Stimulated activated CD8-positive, alpha-beta memory T cell treated with anti-CD3 and anti-CD28 coated beads, Interleukin-4, amount 100 ng/mL, for 4 hours (primary cell): ENCODE measurements at places on chromosomes 3 and 15.

DNA sequence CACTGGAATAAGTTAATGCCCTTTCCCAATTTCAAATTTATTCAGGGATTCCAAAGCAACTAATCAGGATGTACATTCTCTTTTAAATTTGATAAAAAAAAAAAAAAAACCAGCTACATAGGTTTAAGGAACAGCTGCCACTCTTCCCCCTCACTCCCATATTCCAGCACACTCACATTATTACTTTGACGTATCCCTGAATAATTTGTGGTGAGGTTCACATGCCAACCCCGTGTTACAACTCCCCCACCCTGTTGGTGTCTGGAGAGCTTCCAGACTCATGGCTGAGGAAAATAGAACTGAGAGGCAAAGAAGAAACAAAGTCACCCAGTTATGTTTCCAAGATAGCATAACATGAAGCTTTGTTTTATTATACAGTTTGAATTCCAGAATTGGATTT lies 300.5 kb upstream of the MME start:
- no peak for DNase-seq

GRCh38 chr15:85646538-85647091 lies 148.1 kb downstream of the KLHL25 start:
- no peak for DNase-seq

GRCh38 chr3:146801492-146801891 lies 196.3 kb upstream of the PLSCR5 start:
- DNase-seq, result no peak

GRCh38 chr3:90031121-90031520 lies 923.7 kb downstream of the EPHA3 start:
- no peak for DNase-seq

DNA sequence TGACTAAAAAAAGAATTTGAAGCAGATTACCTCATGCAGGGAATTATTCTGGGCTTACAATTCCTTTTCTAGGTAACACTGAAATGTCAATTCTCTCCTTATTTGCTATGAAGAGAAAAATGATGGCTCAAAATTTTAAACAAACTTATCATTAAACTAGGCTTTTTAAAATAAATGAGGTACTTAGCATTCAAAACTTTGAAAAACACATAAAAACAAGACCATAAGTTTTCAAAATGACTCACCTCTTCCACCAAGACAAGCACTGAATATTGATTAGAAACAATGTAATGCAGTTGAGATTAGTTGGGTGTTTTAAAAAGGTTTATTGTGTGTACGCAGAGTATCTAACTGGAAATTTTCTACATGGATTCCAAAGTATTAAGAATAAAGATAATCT lies 154.6 kb downstream of the ADAM10 start:
- DNase-seq, result no peak

DNA sequence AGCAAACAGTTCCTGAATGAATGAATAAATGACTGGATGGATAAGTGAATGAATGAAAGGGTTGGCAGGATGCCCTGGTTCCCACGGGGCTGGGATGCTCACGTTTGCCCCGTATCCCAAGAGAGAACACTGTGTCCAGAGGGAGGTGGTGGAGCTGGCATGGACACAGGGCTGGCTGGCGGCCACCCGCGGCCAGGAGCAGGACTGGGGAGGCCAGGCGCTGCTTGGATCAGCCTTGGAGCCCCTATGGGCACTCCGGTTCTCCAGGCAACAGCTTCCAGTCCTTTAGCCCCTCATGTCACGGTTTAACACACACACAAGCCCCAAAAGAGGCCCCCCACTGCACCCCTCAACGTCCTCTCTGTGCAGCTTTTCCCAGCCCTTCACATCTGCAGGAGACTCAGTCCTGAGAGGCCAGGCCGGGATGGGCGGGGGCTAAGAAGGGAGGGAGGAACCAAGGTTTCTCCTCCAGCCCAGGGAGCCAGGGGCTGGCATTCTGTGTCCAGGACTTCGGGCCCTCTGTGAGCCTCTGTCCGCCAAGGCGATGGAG lies 86.0 kb upstream of the ALDH1L1 start:
- no peak for DNase-seq

DNA sequence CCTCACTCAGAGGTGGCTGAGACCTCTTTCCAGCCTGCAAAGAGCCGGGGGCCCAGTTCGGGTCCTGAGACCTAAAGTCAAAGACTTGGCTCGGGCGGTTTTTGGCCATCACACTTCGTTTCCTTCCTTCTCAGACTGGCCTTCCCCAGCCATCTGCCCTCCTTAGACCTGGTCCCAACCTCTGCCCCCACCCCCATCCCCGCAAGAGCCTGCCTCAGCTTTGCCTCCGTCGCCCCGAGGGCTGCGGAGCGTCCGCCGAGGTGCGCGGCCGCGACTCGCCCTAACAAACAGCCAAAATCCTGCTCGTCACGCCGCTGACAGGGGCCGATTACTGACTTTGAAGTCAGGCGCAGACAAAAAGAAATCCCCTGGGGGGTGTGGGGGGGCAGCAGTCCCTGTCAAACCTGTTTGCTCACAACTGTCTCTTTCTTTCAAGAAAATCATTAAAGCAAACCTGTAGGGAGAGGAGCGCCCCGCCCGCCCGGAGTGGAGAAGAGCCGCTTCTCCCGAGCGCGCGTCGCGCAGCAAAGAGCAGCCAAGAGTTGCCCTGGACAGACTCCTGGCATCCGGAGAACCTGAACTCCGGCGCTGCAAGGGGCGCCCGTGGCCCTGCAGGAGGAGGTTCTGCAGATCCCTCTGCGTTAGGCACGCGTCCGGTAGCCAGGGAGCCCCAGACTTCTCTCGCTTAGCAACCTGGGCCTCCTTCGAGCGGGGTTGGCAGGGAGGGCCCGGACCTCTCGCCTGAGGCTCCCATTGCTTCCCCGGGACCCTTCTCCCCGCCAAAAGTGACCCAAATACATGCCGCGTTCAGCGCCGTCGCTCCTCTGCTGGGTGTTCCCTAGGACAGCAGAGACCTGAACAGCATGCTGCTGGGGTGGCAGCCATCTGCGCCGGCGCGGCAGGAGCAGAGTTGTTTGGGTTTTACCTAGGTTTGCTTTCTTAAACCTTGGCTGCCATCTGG lies 4.5 kb downstream of the SOX14 start:
- DNase-seq, result no peak

GRCh38 chr3:39809181-39809994 lies at the start of gene MYRIP:
TSS of gene MYRIP (plus strand) at chr3:39809609. CDS start at chr3:39900817, 91,208 bp downstream.
- no peak for DNase-seq

DNA sequence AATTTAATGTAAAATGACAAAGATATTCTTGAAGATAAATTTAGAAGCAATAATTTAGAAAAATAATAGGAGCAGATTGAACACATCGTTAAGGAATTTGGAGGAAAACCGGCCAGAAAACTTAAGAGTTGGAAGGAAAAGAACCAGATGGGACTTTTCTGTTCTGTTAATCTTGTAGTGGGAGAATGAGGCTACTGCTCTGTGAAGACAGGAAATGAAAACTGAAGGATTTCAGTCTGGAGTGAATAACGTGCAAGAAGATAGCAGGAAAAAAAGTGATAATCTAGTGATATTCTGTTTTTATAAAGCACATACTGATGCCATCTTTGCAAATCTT lies 74.2 kb downstream of the DPPA2 start:
- DNase-seq, result no peak

DNA sequence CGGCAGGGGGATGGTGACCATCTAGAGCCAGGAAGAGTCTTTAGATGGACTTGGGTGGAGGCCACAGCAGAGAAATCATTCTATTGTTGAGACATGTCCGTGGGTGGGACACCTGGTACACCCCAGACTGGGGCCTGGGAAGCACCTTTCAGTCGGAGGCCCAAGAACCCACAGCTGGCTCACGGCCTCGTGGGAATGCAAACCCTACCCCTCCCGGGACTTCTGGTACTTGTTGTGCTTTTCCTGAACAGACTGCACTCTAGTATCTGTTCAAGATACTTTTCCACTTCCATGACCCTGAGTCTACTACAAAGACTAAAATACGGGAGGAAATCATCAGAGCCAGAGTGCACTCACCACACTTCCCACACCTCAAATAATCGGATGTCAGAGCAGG lies 60.7 kb downstream of the BDH1 start:
- DNase-seq, result no peak

- no peak for DNase-seq
Measured at GRCh38 chr3:16417945-16418739, 95.4 kb downstream of the RFTN1 start.

DNA sequence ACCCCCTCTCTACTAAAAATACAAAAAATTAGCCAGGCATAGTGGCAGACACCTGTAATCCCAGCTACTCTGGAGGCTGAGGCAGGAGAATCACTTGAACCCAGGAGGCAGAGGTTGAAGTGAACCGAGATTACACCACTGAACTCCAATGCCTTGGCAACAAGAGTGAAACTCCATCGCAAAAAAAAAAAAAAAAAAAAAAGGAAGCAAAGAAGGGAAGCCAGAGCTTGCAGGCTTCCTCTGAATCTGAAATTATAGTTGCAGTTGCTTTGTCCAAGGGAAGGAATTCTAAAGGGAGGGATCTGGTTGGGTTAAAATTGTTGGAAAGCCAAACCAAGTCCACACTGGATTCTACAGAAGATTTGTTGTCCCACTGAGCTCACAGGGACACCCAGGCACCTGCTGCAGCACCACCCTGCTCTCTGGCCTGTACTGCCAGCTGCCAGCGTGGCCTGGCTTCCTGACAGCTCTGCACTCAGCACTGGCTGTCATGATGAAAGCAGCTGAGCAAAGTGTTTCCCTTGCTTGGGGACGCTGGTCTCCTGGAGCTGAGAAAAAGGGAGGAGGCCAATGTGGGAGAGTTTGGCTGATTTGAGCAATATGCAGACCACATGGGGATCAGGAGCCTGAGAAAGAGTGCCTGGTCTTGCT lies 88.8 kb upstream of the HES1 start:
- DNase-seq, result no peak

DNA sequence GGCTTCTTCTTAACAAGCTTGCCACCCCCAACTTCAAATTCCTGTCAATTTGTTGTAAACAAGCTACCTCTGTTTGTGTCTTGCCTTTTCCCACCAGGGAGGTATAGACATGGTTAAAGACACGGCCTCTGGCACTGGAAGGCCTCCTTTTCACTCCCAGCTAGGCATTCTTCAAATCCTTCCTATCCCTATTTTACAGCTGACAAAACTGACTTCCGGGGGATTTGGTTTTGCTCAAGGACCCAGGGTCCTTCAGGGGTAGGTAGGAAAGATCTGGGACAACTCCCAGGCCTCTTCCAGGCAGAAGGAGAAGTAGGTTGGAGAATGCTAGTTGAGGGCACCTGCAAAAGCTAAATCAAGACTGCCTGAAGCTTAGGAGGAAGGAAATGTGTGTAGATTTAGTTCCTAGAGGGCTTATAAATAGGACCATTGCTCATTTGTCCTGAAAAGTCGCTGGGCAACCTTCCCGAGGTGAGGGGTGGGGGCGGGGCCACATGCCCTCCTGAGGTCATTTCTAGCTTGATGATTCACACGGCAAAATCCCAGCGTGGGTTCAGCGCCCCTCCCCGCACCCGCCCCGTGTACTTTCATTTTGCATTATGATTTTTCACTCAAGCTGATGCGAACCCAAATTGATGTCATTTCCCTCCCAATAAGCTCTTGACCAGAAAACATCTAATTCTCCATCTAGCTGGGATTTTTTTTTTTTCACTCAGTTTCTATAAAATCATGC lies 365.5 kb downstream of the SHQ1 start:
- DNase-seq, result peak; percentile 63

DNA sequence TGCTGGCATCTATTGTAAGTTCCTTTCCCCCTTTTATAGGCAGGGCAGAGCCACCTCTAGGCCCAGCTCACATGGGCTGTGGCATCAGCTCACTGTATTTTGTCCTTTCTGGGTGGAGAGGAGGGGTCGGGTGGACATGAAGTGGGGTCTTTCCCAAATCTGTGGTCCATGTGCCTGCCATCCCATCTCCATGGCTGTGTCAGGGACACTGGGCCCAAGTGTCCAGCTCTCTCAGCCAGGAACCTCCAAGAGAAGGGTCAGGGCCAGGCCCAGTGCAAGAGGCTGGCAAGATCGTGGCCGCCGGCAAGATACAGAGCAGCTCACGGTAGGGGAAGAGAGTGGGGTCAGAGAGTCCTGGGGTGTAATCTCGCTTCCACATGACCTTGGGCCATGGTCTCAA lies 85.3 kb downstream of the PCSK6 start:
- no peak for DNase-seq

GRCh38 chr15:77455696-77456321 lies 35.1 kb downstream of the HMG20A start:
- DNase-seq, result no peak

GRCh38 chr3:132637590-132637989 lies 22.0 kb downstream of the ACAD11 start:
- no peak for DNase-seq

- no peak for DNase-seq
Measured at GRCh38 chr3:185927501-185928200, 10.2 kb downstream of the TRA2B start.
